Pancreas (tissue), 10 donors: ENCODE measurements at places on chromosomes 6 and 20. TPM values are rescaled to one million over a fixed set of nuclear protein-coding genes. Genes with fewer than 3 reads are reported as not detected.

DNA sequence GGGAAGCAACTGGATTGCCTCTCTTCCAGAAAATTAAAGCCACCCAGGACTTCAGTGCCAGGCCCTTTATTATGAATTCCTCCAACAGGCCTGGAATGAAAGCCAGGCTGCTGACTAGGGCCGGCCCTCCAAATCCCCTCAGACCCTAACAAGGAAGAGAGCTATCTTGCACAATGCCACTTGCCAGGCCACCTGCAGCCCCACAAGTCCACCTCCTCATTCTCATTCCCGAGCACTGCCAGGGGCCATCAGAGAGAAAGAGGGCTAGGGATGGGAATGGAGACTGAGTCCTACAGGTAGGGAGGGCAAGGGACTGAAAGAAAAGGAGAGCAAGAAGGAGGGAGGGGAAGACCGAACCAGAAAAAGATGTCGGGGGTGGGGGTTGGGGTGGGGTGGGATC lies 86.5 kb downstream of the MRPL14 start:
- no peak overlapping the region for H3K27ac ChIP-seq
- H3K27me3 ChIP-seq: no peaks in the 10 kb centered on the region
- peaks cover 6% of the 10 kb centered on the region for H3K4me1 ChIP-seq
- H3K36me3 ChIP-seq: no peaks in the 10 kb centered on the region
- DNase-seq: peak; percentile 24

Gene MAS1
- not detected for total RNA-seq

GRCh38 chr6:158665332-158665731 lies 15.5 kb downstream of the SYTL3 start:
- no peak overlapping the region for H3K4me3 ChIP-seq
- H3K27ac ChIP-seq: no peak overlapping the region
- no peak for DNase-seq
- H3K27me3 ChIP-seq: no peaks in the 10 kb centered on the region
- H3K36me3 ChIP-seq: no peaks in the 10 kb centered on the region

DNA sequence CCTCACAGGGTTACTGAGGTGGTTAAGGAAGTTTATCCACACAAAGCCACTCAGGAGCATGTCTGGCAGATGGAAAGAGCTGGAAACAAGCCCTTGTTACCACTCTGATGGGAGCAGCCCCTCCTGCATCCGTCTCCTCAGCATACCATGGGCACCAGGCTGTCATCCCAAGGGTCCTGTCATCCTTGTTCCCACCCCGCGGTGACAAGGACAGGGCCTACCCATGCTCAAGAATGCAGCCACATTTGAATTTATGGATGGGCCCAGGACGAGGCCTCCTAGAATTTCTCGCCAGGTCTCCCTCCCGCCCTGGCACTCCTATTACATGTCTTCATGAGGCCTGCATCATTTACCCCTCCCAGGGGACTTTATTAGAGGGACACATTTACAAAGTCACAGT lies 60.0 kb downstream of the NPEPL1 start:
- no peaks in the 10 kb centered on the region for H3K36me3 ChIP-seq
- DNase-seq: no peak
- no peaks in the 10 kb centered on the region for H3K4me1 ChIP-seq
- H3K27ac ChIP-seq: no peak overlapping the region

DNA sequence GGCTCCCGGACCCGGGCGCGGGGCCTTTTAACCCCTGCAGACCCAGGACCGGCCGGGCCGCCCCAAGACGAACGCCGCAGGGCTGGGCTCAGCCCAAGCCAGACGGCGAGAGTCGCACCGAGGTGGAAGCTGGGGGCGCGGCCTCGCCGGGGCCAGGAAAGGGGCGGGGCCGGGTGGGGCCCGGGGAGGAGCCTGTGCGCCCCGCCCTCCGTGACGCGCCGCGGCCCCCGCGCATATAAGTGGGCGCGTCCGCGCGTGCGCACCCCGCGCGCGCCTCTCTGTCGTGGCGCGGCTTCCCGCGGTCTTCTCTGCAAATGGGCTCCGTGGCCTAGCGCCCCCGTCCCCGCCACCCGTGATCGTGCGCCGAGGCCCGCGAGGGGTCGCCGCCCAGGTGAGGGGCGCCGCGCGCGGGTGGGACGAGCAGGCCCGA lies at the start of gene PPDPF:
TSS of gene PPDPF (plus strand) at position 262 of the 430 bp plus-strand sequence. CDS start 544 bp downstream, outside the sequence.
- H3K36me3 ChIP-seq: no peaks in the 10 kb centered on the region
- peak; percentile 89 for DNase-seq
- H3K27ac ChIP-seq: peak within 1 kb of the TSS; percentile 99
- peaks cover 6% of the 10 kb centered on the region for H3K4me1 ChIP-seq
- H3K27me3 ChIP-seq: no peaks in the 10 kb centered on the region

DNA sequence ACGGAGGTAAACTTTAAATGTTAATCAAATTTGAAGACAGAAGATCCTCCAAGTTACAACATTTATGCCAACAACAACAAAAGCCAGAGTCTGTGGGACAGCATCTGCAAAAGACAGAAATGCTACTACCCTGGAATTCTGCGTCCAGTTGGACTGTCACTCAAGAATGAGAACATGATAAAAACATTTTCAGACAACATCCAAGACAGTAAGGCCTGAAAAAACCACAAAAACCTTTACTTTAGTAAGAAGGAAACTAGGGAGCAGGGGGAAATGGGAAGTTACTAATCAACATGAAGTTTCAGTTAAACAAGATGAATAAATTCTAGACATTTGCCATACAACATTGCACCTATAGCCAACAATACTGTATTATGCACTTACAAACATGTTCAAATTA lies 77.6 kb downstream of the MLIP start:
- no peak for DNase-seq
- H3K27ac ChIP-seq: no peak overlapping the region
- no peaks in the 10 kb centered on the region for H3K36me3 ChIP-seq
- H3K4me1 ChIP-seq: no peaks in the 10 kb centered on the region

GRCh38 chr6:156474507-156475120 lies 302.6 kb upstream of the ARID1B start:
- no peaks in the 10 kb centered on the region for H3K27me3 ChIP-seq
- DNase-seq: no peak
- H3K27ac ChIP-seq: no peak overlapping the region
- no peaks in the 10 kb centered on the region for H3K4me1 ChIP-seq

Gene NMBR
- not detected for total RNA-seq

DNA sequence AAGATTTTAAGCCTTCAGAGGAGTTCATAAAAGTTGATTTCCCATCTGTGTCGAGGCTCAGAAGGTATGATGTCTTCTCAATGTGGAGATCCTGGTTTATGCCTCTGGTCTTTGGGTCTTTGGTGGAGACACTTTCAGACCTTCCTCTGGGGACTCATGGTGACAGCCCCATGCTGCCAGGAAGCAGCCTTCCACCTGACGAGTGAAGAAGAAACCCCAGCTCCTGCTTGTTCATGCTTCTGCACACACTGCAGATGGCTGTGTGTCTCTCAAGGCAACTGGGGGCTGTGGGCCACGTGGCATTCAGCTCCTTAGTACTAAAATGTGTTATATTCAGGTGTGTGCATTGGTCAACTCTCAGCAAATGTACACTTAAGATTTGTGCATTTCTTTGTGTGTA lies 4.9 kb upstream of the SCP2D1 start:
- H3K4me1 ChIP-seq: no peaks in the 10 kb centered on the region
- DNase-seq: no peak
- H3K36me3 ChIP-seq: no peaks in the 10 kb centered on the region
- H3K27me3 ChIP-seq: no peaks in the 10 kb centered on the region
- H3K27ac ChIP-seq: no peak overlapping the region
- H3K4me3 ChIP-seq: no peak overlapping the region

- H3K27me3 ChIP-seq: peaks cover 4% of the 10 kb centered on the region
- H3K4me1 ChIP-seq: no peaks in the 10 kb centered on the region
- DNase-seq: peak; percentile 25
- H3K4me3 ChIP-seq: peak overlapping the region; percentile 16
- no peaks in the 10 kb centered on the region for H3K36me3 ChIP-seq
These were observed 1.3 kb upstream of the SLC35D3 start for GRCh38 chr6:136920671-136921380.

Gene SLC22A3
- 5.3 TPM for total RNA-seq

DNA sequence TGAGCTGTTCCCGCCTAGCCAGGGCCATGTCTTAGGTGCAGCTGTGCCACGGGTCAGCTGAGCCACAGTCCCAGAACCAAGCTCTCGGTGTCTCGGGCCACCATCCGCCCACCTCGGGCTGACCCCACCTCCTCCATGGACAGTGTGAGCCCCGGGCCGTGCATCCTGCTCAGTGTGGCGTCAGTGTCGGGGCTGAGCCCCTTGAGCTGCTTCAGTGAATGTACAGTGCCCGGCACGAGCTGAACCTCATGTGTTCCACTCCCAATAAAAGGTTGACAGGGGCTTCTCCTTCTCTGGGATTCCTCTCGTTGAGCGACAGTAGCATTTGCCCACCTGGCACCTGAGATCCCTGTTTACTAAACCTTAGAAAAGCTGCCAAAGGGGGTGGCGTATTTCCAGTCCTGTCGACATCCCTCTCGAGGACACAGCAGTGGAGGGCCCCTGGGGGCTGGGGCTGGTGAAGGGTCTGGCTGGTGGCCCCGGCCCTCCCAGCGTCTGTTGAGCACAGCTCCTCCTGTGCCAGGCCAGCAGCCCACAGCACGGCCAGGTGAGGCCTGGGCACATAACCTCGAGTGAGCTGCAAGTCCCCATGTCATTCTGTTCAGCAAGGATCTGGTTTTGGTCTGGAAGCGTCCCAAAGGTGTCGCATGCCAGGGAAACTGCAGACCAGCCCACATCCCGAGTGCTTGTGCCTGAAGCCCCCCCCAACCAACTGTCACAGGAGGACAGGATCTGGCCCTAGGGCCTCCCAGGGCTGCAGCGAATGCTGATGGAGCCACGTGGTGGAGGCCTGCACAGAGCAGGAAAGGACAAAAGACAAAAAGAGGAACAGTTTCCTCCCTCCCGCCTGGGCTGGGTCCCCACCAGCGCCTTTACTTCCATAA lies 21.2 kb upstream of the PYGB start:
- H3K27me3 ChIP-seq: no peaks in the 10 kb centered on the region
- DNase-seq: no peak
- H3K27ac ChIP-seq: peak overlapping the region; percentile 46
- no peak overlapping the region for H3K4me3 ChIP-seq
- no peaks in the 10 kb centered on the region for H3K36me3 ChIP-seq
- H3K4me1 ChIP-seq: no peaks in the 10 kb centered on the region
